NT2/D1 (cell line): ENCODE measurements at places on chromosomes 4 and X.
A peak's percentile ranks its signal among the peaks of the same experiment; 100 is the strongest.

GRCh38 chr4:38411092-38411491, 252.9 kb upstream of the KLF3 start:
- DNase-seq = no peak

DNA sequence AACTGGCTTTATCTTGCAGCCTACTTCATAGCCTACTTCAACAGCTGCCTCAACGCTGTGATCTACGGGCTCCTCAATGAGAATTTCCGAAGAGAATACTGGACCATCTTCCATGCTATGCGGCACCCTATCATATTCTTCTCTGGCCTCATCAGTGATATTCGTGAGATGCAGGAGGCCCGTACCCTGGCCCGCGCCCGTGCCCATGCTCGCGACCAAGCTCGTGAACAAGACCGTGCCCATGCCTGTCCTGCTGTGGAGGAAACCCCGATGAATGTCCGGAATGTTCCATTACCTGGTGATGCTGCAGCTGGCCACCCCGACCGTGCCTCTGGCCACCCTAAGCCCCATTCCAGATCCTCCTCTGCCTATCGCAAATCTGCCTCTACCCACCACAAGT, 4.0 kb downstream of the GPR50 start:
- no peak for DNase-seq

GRCh38 chr4:60729194-60729593, 470.9 kb upstream of the ADGRL3 start:
- DNase-seq = no peak

- DNase-seq = no peak
Observed at GRCh38 chr4:156388826-156389225, 435.2 kb upstream of the CTSO start.

GRCh38 chrX:9352243-9352642, 112.6 kb upstream of the TBL1X start:
- no peak for DNase-seq

- DNase-seq = peak; percentile 32
Observed at GRCh38 chrX:19017271-19017670, 33.4 kb upstream of the PHKA2 start.

- no peak for DNase-seq
Observed at GRCh38 chr4:169215656-169216055, 55.1 kb downstream of the SH3RF1 start.

GRCh38 chr4:90695411-90695810, 568.2 kb downstream of the CCSER1 start:
- no peak for DNase-seq

GRCh38 chrX:132171478-132171877, 43.7 kb upstream of the FRMD7 start:
- DNase-seq = no peak

DNA sequence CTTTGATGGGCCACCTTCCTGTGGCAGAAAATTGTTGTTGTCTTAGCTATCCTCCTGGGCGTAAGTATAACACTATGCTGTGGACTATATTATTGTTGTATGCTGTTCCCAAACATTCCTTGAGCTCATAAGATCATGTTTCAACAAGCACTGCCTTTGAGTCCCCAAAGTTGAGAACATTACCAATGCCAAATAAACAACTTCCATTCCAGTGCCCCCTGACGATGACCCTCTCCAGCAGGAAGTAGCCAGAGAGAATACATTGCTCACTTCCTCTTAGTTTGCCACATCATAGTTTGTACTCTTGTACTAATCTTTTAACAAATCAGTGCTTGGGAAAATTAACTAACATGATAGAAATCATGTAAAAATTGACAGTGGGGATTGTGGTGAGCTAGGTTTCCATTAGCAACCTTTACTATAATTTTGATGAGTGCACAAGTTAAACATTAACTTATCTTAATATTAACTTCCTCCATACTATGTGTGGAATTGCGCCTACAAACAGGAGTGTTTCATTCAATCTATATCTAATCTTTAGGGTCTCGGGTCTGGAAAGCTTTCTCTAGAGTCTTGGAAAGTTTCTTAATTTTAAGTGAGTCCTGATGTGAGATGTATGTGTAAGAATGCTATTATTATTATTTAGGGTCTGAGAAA, 20.3 kb upstream of the DHX15 start:
- DNase-seq = no peak

- no peak for DNase-seq
Observed at GRCh38 chr4:67884701-67885100, 899 bp upstream of the TMPRSS11D start.

GRCh38 chr4:41281038-41281634, 24.4 kb downstream of the UCHL1 start:
- DNase-seq = peak; percentile 64

DNA sequence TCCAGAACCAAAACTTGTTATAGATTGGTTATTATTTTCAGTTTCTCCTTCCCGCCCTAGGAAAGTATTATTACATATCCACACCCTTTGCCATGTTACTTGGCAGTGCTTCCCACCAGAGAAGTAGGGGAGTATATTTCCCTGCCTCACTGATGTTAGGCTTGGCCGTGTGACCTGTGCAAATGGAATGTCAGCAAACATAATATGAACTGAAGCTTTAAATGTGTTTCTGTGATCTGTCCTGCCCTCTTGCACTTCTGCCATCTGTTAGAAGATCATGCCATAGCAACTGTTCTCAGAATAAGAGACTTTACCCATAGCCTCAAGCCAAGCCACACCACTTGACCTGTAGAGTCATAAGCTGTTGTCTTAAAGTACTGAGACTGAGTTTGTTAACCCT, 36.7 kb upstream of the NEUROG2 start:
- no peak for DNase-seq

DNA sequence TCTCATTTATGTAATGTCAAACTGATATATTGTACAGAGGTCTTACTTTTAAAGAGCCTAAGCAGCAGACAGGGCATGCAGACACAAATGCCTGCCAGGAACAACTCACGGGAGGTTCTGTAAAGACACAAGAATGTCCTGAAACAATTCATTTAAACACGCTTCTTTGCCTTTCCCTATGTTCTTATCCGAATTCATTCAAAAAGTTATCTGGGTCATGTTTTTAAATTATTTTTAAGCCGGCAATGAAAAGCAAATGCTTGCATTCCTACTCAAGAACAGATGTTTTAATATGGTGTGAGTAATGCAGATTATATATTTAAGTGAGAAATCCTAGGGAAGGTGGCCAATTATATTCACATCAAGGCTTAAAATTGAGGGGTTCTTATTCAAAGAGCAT, 192.6 kb downstream of the PDGFC start:
- DNase-seq = no peak

DNA sequence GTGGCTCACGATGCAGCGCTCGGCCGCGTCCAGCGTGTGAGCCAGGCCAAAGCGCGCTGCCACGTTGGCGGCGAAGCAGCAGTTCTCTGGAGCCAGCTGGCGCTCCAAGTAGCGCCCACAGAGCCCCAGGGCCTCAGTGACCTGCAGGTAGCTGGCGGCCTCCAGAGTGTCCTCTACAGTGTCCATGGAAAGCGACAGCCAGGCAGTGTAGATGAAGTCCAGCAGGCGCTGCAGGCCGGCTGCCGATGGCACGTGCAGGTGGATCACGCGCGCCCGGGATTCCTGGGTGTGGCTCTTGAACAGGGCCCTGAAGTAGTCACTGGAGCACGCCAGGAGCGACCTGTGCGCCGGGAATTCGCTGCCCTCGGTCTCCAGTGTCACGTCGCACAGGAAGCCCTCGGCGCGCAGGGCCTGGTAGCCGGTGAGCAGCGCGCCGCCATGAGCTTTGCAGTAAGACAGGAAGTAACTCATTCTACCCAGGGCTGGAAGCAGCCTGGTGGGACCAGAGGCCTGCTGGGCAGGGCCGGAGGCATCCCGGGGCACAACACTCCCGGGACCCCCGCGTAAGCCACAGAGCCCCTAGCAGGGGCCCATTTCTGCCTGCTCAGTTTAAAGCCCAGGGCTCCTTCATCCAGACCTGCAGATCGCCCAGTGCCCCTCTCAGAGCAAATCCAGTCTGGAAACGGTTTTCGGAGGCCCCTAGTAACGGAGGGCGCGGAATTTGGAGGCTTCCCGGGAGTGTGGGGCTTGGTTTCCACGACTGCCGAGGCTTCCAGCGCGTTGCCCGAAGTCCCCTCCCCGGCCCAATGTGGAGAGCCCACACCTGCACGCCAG, 595 bp downstream of the KLHL34 start:
- DNase-seq = no peak

DNA sequence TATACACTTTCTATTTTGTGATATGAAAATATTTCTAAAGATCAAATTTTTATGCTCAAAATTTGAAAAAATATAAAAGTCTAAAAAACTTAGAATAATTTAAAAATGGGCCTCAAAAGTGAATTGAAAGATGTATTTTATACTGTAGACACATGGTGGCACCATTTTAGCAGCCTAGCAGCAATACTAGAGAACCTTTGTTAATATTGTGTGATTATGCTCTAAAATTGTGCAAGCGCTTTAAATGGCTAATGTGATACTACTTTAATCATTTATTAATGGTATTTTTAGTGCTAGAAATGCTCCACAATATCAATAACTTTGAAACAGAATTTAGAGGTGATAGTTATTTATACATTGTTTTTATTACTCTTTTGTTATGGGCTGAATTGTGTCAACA, 3.7 kb upstream of the GUF1 start:
- no peak for DNase-seq

DNA sequence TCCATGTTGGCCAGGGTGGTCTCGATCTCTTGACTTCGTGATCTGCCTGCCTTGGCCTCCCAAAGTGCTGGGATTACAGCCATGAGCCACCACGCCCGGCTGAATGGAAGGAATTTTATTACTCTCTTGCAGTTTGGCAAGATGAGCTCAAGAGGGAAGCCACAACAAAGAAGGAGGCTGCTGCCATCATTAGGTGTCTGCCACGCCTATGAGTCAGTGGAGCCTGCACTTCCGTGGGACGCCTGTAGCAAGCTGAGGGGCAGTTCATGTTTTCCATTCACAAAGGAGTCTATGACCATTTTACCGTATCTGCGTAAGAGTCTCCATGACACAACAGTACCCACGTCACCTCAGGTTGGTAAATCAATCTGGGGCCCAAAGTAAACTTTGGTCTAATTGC, 51.2 kb upstream of the CHRNA9 start:
- no peak for DNase-seq

DNA sequence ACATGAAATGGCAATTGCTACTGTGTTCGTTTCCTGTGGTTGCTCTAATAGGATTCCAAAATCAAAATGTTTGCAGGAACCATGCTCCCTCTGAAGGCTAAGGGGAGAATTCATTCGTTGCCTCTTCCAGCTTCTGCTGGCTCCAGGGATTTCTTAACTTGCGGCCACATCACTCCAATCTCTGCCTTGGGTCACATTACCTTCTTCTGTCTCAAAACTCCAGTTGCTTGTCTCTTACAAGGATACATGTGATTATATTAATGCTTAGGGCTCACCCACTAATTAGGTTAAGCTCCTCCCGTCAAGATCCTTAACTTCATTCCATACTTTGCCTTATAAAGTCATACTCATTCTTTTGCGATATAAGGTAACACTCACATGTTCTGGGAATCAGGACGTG, 208.4 kb downstream of the RBM46 start:
- no peak for DNase-seq

- DNase-seq = no peak
Observed at GRCh38 chrX:108453841-108454240, 14.2 kb downstream of the COL4A5 start.

DNA sequence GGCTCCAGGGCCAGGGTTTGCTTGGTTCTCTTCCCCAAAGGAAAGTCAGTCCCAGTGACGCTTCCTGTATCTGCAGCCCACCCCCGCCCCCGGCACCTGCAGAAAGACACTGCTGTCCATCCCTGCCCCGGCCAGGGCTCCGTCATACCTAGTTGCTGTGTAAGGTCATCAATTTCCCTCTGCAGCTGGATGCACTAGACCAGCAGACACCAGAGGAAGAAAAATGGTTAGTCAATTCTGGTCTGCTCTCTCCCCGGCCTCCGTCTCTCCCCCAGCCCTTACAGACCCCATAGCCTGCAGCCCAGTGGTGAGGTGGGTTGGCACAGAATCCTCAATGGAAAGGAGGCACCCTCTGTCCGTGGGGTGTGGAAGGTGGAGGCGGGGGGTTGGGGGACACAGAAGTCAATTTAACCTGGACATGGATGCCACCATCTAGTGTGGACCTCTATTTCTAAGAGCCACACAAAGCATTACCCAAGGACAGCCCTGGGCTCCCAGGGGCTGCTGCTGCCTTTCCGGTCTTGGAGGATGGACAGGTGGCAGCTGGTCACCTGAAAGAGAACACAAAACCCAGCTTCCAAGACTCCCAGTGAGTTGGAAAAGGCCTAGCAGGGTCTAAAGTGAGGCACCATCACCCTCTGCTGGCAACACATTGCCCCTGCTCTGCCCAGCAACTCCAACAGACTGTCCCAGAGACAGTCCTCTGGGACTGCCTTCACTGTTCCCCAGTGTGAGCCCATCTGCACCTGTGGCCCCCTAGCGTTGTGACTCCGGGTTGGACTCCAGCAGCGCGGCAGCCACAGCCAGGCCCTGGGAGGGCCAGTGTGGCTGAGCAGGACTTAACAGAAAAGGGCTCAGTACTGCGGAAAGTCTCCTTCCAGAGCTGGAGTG, 40.2 kb upstream of the NHSL2 start:
- peak; percentile 20 for DNase-seq

DNA sequence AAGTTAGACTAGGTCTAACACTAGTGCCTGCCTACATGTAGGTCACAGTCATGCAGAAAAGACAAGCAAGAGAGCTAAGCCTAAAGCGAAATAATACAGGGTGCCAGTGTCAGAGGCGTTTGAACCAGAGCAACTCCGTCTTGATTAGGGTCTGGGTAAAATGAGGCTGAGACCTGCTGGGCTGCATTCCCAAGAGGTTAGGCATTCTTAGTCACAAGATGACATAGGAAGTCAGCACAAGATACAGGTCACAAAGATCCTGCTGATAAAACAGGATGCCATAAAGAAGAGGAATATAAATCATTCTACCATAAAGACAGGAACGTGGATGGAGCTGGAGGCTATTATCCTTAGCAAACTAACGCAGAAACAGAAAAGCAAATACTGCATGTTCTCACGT, 120.9 kb downstream of the BEND2 start:
- no peak for DNase-seq

DNA sequence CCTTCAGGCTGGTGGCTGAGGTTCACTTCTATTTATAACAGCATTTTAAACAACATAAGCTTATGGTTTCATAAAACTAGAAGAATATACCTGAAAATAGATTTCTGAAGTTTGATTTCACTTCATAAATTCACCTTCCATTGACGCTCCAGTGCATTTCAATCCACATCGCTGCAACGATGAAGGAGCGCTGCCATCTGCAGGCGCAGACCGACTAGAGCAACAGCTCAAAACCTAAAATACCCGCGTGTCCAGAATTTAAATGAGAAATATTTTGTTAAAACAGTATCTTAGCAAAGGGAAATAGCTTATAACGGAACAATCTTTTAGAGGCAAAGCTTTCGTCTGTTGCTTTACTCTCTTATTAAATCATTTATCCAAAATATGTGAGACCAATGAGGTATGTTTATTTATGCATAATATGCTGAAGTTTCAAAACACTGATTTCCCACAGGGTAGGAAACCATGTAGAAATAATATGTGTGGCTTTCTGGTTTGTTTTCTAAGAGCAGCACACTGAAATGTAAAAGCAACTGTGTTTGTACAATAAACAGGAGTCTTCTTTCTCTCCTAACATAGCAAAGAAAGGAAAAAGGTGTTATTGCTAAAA, 816.4 kb upstream of the FRG1 start:
- no peak for DNase-seq
